Hippocampal formation (tissue), 2 donors: ENCODE measurements at places on chromosomes 4 and X.

GRCh38 chrX:68532831-68533533 lies 34.1 kb downstream of the YIPF6 start:
- no peak for DNase-seq

GRCh38 chr4:22030307-22030706 lies 81.7 kb upstream of the KCNIP4 start:
- DNase-seq = no peak

GRCh38 chr4:16714191-16714590 lies 184.3 kb downstream of the LDB2 start:
- DNase-seq = no peak

DNA sequence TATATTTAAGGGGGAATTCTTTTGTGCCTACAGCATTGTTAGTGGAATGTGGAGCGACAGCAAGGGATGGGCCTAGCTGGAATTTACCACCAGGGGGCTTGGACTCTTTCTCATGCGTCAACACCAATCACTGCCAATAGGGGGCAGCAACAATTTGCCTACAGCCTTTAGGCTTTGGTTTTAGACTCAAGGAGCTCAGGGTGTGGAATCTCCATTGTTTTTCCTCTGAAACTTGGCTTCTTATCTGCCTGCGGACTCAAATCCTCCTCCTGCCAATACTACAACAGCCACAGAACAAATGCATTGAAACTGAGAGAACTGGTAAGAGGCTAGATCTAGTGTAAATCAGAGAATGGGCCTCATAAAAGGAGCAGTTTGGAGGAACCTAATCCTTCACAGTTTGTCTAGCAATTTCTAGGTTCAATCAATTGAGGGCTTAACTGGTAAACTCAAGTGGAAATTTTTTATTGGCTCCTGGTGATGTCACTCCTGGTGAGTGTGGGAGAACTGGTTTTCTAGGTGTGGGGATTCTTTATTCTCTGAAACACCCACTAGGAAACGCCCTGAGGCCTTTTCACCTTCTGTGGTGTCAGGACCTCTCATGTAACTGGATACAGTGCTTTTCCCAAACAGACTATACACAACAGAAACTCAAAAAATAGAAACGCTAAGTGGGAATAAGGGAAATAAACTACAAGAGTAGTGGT lies 27.9 kb upstream of the TMSB4X start:
- DNase-seq = peak; percentile 12

DNA sequence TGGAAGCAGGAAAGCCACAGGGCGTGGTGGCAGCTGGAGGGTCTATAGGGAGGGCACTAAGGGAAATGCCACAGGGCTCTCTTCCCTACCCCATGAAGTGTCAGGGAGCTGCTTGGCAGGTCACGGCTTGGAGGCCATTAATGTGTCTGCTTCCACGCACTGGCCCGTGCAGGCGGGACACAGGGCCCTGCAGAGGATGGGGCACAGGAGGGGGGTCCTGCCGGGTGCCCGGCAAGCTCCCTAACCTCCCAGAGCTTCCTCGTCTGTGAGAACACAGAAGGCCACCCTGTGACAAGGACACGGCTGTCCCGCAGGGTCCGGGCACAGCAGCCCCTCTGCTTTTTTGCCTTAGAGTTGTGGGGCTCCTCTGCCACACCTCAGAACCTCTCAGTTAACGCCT lies 25.5 kb downstream of the FAM53A start:
- no peak for DNase-seq

DNA sequence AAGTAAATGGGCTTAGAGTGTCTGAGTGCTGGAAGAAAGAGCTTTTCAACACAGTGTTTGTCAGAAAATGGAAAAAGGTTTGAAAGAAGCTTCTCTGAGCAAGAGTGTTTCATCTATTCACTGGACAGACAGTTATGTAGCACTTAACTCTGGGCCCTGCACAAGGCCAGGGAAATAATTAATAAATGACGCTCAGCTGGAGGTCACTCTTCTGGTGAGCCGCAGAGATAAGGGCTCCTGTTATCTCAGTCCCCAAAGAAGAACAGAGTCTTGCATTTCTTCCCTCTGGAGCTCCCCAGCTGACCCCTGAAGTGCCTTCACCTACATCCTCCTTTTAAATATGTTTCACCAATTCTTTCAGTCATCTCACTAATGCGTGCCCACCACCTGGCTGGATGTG lies 90.4 kb downstream of the SLC16A2 start:
- no peak for DNase-seq

DNA sequence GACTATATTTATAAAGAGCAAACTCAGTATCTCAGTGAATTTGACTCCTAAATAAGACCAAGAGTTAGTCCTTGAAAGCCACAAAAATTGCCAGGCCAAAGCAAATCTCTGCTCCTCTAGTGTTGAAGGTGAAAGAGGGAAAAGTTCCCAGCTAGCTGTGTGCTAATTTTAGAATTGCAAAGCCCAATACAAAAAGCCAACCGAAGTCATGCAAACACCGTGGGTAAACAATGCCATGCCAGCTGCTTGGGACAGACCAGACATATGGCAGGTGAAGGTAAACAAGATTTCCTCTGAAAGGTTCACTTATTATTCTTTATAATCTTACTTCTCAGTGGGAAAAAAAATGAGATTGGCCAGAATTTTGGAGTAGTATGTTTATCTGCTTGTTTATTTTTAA lies 80.5 kb upstream of the LNX1 start:
- no peak for DNase-seq

DNA sequence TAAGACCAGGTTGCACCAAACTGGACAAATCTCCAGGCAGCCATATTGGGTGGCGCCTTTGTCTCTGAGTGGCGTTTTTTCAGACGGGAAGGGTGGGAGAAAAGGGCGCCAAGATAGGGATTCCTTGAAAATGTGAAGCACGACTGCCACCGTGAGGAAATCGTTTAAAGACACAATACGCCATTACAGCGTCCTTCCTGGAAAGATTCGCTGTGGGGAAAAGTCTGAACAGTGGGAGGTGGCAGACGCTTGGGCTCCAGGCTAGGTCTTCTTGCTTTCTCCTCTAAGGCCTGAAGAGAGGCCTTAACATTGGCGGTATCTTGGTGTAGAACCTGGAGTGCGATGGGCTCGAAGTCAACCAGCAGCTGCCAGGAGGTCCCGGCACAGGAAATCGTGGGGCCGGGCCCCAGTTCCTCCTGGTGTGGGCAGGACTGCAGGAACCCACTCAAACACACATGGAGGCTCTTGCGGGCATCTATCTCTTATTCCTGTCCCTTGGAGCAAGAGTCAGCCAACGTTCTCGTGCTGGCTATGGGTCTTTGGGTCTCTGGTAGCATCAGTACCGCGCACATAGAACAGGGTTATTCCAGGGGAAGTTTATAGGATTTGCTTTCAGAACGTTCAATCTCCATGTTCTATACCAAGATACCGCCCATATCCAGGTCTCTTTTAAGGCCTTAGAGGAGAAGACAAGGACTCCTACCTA lies 208.8 kb downstream of the OR13H1 start:
- DNase-seq = no peak

- no peak for DNase-seq
These were observed 119.6 kb upstream of the GNPDA2 start for GRCh38 chr4:44845993-44846392.
